ENCODE measurements at places on chromosomes 2 and 18.

DNA sequence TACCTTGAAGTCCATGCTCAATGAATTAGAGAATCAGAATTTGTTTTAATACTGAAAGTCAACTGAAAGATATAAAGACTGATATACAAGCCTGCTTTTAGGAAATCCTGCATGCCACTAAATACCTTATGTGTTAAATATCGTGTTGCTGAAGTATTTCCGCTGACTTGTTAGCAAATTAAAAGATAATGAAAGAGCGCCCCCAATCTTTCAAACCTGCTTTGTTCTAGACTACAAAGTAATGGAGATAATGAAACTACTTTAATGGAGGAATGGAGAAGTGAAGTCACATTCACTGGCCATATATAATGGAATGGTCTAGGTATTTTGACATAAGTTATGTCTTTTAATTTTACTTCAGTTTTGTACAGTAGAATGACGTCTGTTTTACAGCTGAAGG lies 95.7 kb downstream of the ASXL3 start:
- DNase-seq: no peak

DNA sequence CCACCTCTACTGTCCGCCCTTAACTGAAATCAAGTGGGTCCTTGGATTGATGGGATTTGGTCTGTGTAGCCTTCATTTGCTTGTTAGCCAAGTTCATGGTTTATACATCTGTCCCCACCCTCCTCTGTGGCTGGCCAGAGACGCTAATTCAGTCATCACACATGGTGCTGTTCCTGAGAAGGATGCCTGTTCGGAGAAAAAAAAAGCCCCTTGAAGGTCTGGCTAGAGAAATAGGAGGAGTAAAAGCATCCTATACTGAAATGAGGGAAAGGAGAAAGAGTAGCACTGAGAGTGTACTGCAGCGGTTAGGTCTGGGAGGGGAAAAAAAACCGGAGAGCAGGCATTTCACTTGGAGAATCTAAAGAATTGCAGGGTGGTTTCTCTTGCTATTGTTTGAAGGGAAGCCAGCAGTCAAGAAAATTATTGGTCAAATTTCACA lies 180.6 kb upstream of the EPAS1 start:
- DNase-seq: no peak

DNA sequence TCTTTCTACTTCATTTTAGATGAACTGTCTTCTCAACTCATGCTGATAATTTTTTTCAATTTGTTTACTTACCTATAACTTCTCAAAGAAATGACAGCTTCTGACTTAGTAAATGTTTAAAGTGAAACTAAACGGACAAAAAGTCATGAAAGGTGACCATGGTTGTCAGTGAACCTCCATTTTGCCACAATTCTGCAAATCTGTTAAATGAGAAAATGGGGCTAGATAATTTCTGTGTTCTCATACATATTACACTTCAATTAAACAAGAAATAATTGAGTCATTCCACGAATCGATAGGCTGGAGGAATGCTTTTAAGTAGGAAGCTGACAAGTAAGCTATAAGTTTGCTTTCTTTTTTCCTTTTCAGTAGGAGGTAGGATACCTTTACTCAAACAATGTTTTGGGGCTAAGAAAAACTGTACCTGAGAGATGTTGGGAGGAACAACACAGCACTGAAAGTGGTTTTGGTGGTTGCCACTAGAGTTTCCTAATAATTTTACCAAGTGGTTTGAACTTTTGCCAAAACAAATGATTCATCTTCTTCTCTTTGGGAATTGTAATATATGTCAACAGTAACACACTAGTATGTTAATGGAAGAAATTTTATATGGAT lies 17.1 kb downstream of the DYNAP start:
- no peak for DNase-seq

- no peak for DNase-seq
Observed at GRCh38 chr2:47189635-47190034, 34.5 kb upstream of the STPG4 start.

GRCh38 chr2:172326211-172326509 lies 101.2 kb upstream of the ITGA6 start:
- no peak for DNase-seq

- DNase-seq: peak; percentile 25
Observed at GRCh38 chr18:10523544-10523943, 2.3 kb upstream of the NAPG start.

GRCh38 chr2:188394931-188395472 lies 103.3 kb downstream of the GULP1 start:
- DNase-seq: no peak

- peak; percentile 64 for DNase-seq
Observed at GRCh38 chr2:85132834-85133637, at the start of gene TCF7L1. TCF7L1 (plus strand) TSS chr2:85133392; CDS start chr2:85133685, 293 bp downstream.

DNA sequence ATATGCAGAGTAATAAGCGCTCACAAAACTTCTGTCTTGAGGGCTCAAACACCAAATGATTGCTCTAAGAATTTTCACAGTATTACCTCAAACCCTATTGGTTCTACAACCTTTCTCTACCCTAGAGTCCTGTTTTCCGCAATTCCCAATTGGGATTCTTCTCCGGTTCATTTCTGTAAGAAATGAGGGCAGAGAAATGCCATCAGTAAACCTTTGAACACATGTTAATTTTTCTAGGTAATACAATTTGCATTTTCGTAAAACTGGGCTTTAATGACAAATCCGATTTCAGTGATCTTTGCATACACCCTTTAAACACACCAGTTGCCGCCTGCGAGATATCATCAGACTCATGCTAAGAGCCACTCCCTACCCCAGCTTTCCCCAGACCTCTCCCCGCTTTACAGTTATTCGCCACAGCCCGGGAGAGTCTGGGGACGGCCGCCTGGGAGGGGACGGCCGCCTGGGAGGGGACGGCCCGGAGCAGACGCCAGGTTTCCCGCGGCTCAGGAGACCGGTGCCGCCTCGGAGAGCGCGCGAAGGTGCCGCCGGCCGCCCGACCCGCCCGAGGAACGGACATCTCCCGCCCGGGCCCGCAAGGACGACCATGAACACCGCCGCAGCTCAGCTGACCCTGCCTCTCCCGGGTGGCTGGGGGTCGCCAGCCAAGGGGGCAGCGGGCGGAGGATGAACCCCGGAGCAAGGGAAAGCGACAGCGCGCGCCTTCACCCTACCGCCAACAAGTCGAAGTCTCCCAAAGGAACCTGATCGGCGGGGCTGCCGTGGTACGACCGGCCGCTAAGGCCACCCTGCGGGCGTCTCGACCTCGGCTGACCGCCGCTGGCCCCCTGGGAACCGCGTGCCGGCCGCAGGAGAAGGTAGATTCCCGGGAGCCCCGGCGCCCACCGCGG lies 463 bp downstream of the SMC6 start:
- DNase-seq: no peak

DNA sequence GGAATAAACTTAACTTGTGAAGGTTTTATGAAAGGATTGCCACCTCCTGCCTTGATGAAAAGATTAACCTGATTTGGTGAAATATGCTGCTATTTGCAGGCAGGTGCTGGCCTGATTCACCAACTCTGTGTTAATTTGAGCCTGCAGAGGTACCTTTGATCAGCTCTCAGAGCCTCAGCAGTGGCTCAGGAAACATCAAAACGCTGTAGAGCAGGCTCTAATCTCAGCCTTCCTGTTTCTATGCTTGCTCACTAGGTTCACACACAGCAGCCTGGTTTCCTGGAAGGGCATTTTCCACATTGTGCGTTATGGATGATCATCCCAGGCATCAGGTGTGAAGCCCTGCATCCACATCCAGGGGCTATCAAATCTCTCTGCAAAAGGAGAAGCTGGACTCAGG lies 16.9 kb downstream of the TGIF1 start:
- DNase-seq: no peak

- DNase-seq: no peak
Observed at GRCh38 chr2:113829270-113829669, 60.6 kb upstream of the ACTR3 start.

DNA sequence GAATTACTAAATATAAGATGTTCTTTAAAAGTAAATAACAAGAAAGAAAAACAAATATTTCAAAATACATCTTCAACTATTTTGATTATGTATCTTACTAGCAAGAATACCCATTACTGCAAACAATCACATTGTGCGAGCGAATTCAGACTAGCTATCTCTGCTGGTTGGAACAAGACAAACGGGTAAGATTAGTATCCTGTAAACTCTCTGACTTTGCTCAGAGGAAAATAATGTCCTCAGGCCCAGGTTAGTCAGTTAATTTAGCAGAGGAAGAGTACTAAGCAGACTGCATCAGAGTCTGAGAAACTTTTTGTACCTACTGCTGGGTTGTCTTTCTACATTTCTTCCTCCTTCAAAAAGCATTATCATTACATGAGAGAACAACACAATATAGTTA lies 50.4 kb upstream of the MCM6 start:
- DNase-seq: no peak

DNA sequence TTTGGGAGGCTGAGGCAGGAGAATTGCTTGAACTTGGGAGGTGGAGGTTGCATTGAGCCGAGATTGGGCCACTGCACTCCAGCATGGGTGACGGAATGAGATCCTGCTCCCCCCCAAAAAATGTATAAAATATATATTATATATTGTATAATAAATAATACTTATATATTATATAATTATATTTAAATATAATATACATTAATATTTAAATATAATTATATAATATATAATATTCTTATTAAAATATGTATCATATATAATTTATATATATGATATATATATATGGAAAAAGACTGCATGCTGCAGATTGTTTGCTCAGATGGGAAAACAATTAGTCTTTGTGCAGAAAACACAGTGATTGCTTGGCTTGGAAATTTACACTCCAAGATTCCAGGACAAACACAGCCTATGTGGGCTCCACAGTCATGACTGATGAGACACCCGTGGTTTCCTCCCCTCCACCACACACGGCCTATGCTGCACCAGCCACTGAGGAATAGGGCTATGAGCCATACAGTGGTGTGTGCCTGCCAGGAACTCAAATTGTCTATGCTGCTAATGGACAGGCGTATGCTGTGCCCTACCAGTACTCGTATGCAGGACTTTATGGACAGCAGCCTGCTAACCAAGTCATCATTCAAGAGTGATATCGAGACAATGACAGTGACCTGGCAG lies 30.0 kb downstream of the PMAIP1 start:
- no peak for DNase-seq

DNA sequence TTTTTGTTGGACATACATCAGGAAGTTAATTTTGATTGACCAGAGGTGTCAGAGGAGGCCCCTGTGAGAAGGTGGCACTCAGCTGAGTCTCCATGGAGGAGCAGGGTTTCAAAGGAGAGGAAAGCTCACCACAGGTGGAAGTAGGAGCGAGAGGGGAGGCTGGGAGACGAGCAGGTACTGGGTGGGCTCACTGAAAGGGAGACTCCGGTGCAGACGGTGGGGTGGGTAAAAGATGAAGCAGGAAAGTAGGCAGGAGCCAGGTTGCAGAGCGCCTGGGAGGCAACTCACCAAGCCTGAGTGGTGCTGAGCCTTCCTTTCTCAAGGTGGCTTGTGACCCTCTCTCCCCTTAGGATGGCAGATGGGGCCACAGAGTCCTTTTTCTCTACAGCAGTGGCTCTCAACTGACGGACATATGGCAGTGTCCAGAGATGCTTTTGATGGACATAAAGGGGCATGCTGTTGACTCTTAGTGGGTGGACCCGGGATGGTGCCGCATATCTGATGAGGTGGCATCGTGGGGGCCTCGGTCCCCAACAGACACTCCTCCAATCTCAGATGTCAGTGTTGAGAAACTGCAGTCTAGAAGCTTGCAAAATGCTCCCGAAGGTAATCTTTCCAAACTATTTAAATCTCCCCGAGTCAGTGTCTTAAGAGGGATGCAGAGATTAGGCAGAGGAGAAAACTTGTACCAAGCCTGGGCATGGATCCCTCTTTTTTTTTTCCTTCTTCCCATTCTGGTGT lies 64.0 kb downstream of the LPIN1 start:
- no peak for DNase-seq

DNA sequence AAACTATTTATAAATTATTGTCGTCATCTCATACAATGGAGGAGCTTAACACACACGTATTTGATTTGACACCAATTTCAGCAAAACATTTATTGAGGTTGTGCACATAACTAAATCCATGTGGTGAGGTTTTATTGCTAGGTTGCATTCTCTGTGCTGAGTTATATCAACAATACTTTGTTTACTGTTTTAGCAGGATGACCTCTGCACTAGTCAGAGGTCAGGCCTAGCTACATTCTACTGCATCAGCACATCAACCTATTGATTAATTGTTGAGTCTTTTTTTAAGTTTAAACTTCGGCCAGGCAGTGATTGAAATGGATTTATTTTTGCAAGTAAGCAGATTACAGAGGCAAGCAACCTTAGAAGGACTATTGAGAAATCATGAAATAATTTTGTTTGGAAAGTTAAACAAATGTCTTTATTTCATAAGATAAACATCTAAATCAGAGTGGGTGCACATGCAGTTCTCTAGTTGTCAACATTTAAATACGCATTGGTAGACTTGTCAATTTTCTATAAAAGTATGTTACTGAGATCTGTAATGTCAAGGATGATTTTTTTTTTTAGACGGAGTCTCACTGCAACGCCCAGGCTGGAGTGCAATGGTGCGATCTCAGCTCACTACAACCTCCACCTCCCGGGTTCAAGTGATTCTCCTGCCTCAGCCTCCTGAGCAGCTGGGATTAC lies 75.2 kb upstream of the CD28 start:
- DNase-seq: no peak

DNA sequence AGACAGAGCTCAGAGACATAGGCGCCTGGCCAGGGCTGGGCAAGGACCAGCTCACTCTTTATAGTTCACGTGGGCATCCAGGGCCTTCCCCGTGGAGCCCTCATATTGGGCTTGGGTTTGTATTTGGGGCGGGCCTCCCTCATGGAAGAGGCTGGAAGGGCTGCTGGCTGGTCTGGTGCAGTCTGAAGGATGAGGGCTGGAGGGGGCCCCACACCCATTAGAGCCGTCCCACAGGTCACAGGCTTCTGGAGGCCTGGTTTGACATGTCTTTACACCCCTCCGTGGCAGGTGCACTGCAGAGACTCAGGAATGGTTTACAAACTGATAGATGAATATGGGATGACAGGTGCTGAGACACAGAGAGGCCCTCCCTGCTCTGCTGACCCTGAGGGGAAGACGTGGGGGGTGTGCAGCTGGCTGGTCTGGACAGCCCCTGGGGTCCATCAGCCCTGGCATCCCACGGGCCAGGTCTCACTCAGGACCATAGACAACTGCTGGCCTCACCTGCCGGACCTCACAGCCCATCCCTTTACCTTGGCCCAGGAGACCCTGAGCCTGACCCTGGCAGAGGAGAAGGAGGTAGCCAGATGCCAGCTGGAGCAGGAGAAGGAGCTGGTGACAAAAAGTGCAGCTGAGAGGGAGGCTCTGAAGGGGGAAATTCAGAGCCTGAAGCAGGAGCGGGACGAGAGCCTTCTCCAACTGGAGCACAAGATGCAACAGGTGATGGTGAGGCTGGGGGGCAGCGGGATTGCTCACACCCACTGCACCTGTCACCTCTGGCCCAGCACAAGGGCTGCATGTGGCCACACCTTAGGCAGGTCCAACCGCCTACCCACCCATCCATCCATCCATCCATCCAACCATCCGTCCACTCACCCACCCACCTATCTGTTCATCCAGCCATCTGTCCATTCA lies 43.9 kb downstream of the CROCC2 start:
- no peak for DNase-seq

GRCh38 chr18:51196811-51197660 lies 445 bp downstream of the MEX3C start:
- DNase-seq: no peak

- DNase-seq: no peak
Observed at GRCh38 chr2:114762986-114763385, 320.5 kb downstream of the DPP10 start.
